Cortex of kidney (tissue), 1 donor: ENCODE measurements at places on chromosomes 12 and 14.

DNA sequence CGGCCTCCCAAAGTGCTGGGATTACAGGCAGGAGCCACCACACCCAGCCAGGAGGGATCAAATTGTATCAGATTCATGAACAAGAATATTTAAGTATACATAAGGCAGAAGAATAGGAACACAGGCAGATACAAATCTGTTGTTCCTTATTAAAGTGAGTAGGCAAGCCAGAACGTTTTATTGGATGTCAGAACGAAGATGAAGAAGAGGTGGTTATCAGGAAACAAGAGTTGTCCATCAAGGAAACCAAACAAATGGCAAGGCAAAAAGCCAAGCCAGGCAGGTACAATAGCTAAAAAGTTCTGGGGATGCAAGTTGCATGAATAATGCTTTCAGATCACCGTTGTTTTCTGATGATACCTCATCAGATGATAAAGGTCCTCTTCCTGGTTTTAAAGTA lies 31.1 kb upstream of the BAZ1A start:
- DNase-seq = no peak

DNA sequence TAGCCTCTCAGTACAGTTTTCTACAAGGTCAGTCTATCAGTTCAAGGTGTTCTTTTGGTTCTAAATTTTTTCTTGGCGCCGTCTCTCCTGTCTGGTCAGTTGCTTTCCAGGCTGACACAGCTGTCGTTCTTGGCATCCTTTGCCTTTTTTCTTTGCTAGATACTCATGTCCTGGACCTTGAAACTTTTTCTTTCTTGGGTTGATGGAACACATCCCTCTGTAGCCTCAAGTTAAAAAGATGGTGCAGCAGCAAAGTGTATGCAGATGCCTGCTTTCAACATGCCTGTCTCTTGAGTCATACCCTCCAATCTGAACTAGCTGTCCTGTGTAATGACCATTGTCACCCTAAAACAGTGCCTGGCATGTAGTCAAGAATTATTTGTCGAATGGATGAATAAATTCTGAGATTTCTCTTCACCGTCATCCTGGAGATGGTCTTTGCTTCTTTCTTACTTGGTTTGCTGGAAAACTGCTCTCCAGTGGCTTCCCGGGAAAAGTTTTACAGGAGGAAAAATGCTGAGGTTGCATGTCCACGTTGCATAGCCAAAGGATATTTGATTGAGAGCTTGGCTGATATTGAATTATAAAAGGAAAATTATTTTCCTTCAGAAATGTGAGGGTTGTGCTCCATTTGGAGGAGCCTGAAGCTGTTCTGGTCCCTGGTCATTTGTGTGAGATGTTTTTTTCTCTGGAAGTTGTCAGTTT lies 4.6 kb downstream of the NYNRIN start:
- DNase-seq = no peak

DNA sequence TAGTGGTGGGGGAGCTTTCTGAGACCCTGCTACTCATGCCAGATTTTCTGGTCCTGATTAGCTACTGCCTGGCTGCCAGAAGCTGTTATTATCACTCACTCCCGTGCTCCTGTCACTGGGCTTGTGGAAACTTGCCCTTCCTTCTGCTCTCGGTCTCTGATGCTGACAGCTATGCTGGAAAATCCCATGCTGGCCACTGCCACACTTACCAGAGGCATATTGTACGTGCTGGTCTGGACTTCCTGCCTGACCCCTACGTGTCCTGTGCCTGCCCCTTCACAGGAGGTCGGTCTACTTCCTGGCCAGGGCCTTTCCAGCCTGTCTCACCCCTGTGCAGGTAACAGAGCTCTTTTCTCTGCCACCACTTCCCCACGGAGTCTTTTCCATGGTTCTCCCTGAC lies 149.4 kb upstream of the PLEKHG7 start:
- DNase-seq = no peak

- no peak for DNase-seq
These were observed 11.7 kb downstream of the ZCCHC8 start for GRCh38 chr12:122489038-122489437.

DNA sequence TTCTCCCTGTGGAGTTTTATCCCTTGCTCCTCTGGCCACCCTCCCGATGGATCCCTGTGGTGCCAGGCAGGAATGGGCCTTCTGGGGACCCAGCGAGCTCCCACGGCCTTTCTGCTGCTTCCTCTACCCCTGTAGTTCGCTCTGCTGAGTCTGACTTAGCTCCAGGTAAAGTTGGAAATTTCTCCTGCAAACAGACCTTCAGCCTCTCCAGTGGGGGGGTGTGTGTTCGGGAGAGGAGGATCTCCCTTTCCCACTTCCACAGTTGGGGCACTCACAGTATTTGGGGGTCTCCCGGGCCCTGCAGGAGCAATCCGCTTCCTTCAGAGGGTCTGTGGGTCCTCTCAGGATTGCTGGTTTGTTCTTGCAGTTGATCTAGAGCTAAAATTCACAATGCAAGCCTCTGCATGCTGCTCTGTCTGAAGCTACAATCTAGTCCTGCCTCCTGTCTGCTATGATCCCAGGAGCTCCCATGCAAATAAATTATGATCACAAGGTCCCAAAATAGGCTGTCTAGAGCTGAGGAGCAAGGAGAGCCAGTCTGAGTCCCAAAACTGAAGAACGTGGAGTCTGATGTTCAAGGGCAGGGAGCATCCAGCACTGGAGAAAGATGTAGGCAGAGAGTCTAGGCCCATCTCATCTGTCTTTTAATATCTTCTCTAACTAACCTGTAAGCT lies 18.3 kb downstream of the MTRFR start:
- no peak for DNase-seq

GRCh38 chr12:108709697-108710096 lies 21.6 kb downstream of the CORO1C start:
- DNase-seq = no peak

GRCh38 chr12:128684352-128684751 lies 139.4 kb downstream of the SLC15A4 start:
- no peak for DNase-seq

- no peak for DNase-seq
These were observed 93.7 kb downstream of the TESC start for GRCh38 chr12:117005417-117006046.

- no peak for DNase-seq
These were observed 78.0 kb downstream of the GRIP1 start for GRCh38 chr12:66600903-66601302.

DNA sequence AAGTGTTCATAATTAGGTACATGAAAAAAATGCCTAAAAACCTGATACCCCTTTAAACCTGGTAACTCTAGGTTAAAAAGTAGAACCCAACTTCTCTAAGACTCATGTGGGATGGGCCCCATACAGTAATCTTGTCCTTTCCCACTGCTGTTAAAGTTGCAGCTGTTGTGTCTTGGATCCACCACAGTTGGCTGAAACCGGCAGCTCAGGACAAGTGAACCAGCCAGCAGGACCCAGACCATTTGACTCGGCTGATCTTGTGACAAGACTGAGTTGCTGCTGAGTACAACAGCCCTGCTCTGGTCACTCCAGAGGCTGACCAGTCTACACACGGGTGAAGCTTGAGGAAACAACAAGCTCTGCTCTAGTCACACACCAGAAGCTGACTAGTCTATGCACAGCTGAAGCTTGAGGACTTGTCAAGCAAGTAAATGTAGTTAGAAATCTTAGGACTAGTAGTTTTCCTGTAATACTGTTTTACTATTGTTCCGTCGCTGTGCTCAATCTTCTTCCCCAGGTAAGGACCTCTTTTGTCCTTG lies 60.6 kb downstream of the DHRS2 start:
- DNase-seq = no peak

DNA sequence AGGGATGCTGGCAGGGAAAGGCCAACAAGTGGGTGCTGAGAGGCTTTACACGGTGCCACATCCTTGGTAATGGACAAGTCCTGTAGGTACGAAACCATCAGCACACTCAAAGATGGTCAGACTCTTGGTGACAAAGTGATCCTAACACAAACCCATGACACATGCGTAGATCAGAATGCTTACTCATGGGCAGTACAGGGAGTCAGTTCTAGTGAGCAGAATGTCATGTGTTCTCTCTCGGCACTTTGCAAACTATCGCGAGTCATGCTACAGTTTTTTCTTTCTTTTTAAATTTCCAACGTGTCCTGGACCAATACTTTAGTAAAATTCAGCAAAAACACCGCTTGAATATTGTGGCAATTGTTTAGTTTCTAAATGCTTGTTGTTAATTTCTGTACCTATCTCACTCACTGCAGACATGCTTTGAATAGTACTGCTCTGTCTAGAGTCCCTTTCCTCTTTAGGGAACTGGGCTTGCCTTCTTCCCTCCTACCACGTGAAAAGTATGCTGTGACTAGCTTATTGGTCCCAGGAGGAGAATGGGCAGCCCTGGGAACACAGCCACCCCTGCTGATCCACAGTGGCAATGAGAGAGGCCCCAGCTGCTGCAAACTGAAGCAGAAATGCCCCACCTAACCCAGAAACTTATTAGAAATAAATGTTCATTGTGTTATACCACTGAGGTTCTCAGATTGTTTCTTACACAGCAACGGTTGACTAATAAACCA lies 62.4 kb downstream of the UBR7 start:
- DNase-seq = no peak

DNA sequence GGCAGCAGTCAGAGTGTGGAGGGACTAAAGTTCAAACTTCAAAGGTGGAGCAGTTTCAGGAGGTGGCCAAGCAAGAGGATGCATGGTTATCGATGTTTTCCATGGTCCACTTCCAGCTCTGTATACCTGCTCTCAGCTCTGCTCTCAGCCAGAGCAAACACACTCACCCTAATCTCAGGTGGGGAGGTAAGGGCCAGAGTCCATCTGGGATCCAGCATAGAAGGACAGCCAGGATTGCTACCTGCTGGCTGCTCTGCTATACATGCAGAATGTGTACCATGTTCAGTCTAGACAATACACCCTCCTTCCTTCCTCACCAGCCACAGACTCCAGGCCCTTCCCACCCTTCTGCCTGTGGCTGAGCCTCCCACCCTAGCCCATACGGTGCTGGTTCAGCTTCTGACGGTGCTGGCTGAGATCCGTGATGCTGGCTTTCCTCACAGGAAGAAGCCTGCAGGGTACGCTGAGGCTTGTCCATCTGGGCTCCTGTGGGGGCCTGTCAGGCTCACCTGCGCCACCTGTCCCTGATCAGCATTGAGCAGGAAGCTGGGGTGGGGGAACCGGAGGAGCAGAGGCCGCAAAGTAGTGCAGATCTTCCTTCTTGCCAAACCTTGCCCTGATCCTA lies 2.4 kb downstream of the CBLN3 start:
- no peak for DNase-seq
